Renal cortex interstitium (tissue), 15 donors: ENCODE measurements at places on chromosomes 6 and 20. TPM values are rescaled to one million over a fixed set of nuclear protein-coding genes. Genes with fewer than 3 reads are reported as not detected.

GRCh38 chr20:46243707-46244628 lies 64.3 kb downstream of the CDH22 start:
- DNase-seq = no peak

DNA sequence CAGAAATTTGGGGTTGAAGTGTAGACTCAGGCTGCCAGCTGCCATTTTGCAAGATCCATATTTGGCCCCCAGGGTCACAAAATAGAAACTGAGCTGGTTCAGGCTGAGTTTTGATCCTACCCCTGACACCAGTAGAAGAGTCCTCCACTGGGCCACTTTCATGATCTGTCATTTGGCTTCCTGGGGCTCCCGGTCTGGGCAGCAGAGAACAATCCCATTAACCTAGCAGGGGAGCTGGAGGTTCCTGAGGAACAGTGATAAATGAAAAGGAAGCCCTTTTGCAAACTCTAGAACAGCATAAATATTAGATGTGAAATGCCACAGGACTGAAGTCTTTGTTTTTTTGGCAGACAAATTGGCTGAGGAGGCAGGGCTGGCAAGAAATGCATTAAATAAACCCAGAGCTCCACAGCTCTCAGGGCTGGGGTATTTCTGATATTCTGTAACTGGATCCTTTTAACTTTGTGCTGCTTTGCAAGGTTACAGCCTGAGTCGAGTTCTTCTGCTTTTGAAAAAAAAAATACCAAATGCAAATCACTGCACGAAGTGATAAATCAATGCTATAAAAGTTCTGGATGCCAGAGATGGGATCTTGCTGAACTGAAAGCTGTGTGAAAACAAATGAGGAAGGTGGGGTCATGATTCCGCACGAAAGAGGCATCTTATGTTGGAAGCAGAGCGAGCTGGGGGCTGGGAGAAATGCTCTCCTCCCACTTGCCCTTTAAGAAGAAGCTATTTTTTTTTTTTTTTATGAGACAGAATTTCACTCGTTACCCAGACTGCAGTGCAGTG lies 64.4 kb downstream of the SULF2 start:
- no peak for DNase-seq

GRCh38 chr6:108748055-108748454 lies 100.2 kb upstream of the ARMC2 start:
- no peak for DNase-seq

DNA sequence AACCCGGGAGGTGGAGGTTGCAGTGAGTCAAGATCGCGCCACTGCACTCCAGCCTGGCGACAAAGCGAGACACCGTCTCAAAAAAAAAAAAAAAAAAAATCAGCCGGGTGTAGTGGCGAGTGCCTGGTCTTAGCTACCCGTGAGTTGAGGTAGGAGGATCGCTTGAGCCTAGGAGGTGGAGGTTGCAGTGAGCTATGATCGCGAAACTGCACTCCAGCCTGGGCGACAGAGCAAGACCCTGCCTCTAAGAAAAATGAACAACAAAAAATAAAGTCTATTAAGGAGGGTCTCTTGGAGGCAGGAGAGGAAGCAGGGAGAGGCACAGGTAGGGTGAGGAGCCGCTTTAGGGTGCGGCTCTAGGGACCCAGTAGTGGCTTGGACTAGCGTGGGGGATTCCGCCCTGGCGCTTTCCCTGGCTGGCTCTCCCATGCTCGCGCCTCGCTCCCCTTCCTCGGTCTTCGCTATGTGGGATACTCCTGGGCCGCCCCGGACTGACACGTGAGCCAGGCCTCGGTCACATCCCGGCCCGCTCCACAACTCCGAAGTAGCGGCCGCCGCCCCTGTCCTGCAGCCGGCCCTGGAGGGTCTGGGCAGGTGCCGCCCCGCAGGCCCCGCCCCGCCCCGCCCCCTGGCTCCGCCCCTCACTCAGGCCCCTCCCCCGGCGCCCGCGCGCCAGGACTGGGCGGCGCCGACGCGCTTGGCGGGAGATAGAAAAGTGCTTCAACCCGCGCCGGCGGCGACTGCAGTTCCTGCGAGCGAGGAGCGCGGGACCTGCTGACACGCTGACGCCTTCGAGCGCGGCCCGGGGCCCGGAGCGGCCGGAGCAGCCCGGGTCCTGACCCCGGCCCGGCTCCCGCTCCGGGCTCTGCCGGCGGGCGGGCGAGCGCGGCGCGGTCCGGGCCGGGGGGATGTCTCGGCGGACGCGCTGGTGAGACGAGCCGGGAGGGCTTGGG lies at the start of gene MYBL2:
TSS of gene MYBL2 (plus strand) at position 739 of the 953 bp plus-strand sequence. CDS start at position 909, 170 bp downstream.
- DNase-seq = no peak

- no peak for DNase-seq
These were observed 177.6 kb downstream of the SASH1 start for GRCh38 chr6:148520109-148520841.

- DNase-seq = no peak
These were observed 111.3 kb downstream of the TMEM170B start for GRCh38 chr6:11648889-11649288.

- no peak for DNase-seq
These were observed 9.2 kb downstream of the USP49 start for GRCh38 chr6:41885930-41886329.

DNA sequence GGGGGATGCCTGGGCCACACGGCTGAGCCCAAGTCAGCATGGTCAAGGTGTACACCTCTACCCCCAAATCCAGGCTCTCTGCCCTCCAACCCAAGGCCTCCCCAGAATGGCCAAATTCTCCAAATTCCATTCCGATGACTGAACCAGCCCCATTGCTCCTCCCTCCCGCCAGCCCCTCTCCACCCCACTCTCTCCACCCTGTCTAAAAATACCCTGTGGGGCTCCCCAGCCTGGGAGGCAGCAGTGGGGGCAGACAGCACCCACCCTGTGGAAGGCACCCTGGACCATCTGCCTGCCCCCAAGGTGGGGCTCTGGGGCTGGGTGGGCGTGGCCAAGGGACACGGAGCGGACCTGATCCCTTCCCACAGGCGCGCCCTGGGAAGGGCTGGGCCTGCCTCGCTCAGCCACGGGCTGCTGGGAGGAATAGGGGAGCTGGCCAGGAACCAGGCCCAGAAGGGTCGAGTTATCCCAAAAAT lies 11.4 kb downstream of the TEAD3 start:
- DNase-seq = no peak

- DNase-seq = peak; percentile 50
These were observed 12.8 kb upstream of the MANBAL start for GRCh38 chr20:37276494-37277252.

GRCh38 chr6:76453270-76453669 lies 380.8 kb upstream of the IMPG1 start:
- DNase-seq = no peak

DNA sequence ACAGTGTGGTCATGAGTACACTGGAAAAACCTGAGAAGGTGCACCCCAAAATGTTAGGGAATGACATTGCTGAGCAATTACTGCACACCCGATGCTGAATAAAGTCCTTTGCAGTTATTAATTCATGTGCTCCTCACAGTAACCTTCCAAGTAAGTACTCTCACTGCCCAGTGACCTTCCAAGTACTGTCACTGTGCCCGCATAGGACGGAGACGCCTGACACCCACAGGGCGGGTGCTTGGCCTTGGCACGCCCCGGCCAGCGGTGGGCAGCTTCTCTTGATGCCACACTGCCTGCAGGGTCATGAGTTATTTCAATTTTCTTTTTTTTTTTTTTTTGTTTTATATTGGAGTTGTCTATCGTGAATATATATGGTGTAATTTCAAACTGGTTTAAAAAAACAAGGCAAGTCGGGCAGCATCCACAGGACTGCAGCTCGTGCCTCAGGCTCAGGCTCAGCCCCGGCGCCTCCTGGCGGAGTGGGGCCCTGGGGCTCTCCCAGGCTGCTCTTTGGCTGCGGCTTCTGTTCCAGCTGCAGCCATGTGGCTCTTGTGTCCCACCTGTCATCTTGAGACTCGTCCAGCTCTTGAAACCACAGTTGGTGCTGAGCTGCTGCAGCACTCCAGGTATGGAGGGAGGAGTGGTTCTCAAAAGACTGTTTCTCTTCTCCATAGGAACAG lies 27.0 kb downstream of the PNLDC1 start:
- DNase-seq = no peak

- DNase-seq = no peak
These were observed 397.7 kb downstream of the PTPRT start for GRCh38 chr20:42792052-42792451.

GRCh38 chr20:61744691-61745396 lies 320.8 kb downstream of the TAF4 start:
- DNase-seq = no peak

GRCh38 chr6:75818098-75818855 lies 69.2 kb downstream of the MYO6 start:
- DNase-seq = no peak

- no peak for DNase-seq
These were observed 202.2 kb upstream of the CDYL start for GRCh38 chr6:4574007-4574406.

- DNase-seq = no peak
These were observed 21.2 kb upstream of the CCN6 start for GRCh38 chr6:112032728-112033127.

- DNase-seq = no peak
These were observed 38.8 kb downstream of the WASF1 start for GRCh38 chr6:110140650-110141049.

The ZNF512B gene
- polyA plus RNA-seq = 23.7 TPM

The BTN1A1 gene
- 0.14 TPM for polyA plus RNA-seq

The RPS6KA2 gene
- 28.3 TPM for polyA plus RNA-seq

The CEBPB gene
- 5.5 TPM for polyA plus RNA-seq

The AGER gene
- 23.8 TPM for polyA plus RNA-seq

The FAM110A gene
- 9.8 TPM for polyA plus RNA-seq

The KCNK16 gene
- not detected for polyA plus RNA-seq

The MAFB gene
- polyA plus RNA-seq = 123 TPM

The SPEF1 gene
- 2.5 TPM for polyA plus RNA-seq

The NMBR gene
- polyA plus RNA-seq = 0.33 TPM
